ENCODE measurements at places on chromosomes 2 and 18.

DNA sequence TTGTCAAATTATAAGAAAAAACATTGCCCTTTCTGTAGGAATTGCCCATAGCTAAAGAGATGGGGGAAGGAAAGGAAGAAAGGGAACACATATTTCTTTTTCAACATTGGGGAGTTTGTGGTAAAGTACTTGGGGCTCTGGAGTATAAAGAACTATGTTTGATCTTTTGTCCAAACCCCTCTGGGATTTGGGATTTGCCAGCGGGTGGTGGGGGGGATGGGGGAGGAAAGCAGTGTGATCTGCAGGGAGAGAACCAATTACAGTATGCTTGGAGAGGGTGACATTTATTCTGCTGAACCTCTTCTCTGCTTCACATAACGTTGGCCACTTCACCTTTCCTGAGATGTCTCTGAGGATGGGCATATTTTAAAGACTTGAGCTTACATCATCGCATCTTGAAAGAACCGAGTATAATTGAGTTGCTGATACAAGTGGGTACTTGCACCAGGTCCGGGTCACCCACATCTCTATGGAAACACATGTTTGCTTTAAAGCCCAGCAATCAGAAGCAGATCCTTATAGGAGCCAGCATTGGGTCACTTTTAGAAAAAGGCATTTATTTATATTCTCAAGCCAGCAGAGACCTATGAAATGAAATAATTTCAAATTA lies 73.1 kb downstream of the SPATS2L start:
- no peak for DNase-seq

DNA sequence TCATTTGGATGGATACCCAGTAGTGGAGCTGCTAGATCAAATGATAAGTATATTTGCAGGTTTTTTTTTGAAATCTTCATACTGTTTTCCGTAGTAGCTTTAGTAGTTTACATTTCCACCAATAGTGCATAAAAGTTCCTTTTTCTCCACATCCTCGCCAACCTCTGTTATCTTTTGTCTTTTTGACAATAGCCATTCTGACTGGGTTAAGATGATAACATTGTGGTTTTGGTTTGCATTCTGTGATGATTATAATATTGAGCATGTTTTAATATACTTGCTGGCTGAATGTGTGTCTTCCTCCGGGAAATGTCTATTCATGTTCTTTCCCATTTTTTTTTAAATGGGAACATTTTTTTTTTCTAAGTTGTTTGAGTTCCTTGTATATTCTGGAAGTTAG lies 260.0 kb downstream of the GULP1 start:
- DNase-seq: no peak

DNA sequence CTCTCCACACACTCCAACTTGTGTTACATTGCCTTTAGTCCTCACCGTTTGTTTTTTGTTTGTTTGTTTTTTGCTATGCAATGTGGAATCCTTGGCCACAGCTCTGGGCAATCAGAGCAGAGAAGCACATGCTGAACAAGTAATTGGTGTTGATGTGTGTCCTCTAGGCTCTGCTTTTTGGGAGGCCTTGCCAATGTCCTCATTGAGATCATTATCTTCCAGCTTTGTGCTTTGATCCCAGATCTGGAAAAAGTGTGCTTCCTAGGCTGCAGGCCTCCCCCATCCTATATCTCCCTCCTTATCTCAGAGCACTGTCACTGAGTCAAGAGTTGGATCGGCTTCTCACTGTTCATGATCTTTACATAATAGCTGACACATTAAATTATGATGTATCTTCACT lies 25.9 kb downstream of the OSR1 start:
- DNase-seq: no peak

GRCh38 chr2:69483024-69483423 lies 45.8 kb upstream of the NFU1 start:
- DNase-seq: no peak

GRCh38 chr2:58709687-58710354 lies 468.7 kb upstream of the FANCL start:
- no peak for DNase-seq

DNA sequence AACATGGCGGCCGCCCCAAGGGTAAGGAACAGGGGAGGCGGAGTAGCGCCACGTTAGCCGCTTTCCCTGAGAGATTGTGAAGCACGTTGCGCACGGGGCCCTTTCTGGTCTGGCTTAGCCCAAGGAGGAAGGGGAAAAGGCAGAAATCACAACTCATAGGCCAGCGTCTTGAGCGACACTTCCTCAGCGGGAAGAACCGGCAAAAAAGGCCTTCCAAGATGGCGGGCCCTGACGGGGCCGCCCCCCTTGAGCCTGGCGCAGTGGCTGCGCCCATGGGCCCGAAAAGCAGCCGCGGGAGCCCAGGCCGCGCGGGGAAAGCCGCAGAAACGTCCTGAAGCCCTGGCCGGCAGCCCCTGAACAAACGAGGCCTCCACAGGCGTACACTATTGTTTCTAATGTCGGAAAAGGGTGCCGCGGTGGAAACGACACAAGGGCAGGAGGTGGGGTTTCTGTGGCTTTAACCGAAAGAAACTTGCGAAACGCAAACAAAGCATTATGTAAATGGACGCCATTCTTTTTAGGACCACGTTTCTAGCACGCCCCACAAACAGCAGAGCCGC lies 919 bp upstream of the PCBP1 start:
- peak; percentile 76 for DNase-seq

DNA sequence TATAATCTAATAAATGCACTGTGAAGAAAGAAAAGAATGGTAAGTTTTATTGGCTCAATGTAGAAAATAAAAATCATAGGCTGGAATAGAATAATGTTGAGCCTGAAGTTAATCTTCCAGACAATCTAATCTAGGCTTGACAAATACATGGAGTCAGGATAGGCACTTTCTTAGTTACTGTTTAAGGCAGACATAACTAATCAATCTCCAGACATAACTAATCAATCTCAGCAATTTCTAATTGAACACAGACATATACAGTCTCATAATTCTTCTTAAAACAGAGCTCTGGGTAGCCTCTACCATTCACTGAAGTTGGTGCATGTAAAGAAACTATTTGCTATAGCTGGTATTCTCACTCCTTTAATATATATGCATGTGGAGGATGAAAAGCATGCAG lies 150.1 kb upstream of the CTAGE1 start:
- no peak for DNase-seq

GRCh38 chr2:160044728-160045127 lies 17.7 kb downstream of the PLA2R1 start:
- no peak for DNase-seq

DNA sequence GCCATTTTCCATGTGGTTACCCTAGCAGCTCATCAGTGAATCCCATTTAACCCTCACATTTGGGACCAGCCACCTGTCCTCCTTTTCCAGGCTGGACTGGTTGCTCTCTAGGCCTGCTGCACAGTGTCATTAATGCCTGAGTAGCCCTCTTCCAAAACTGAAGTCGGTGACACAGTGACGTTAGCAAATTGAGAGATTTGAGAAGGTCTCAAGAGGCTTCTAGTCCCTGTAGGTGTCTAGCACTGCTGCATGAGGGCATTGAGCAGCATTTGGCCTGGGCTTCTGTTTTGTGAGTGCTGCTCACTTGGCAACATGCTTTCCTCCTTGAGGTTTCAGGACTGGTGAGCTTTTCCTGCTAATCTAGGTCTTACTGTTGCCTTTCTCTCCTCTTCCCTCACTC lies 36.7 kb downstream of the PKP4 start:
- no peak for DNase-seq

DNA sequence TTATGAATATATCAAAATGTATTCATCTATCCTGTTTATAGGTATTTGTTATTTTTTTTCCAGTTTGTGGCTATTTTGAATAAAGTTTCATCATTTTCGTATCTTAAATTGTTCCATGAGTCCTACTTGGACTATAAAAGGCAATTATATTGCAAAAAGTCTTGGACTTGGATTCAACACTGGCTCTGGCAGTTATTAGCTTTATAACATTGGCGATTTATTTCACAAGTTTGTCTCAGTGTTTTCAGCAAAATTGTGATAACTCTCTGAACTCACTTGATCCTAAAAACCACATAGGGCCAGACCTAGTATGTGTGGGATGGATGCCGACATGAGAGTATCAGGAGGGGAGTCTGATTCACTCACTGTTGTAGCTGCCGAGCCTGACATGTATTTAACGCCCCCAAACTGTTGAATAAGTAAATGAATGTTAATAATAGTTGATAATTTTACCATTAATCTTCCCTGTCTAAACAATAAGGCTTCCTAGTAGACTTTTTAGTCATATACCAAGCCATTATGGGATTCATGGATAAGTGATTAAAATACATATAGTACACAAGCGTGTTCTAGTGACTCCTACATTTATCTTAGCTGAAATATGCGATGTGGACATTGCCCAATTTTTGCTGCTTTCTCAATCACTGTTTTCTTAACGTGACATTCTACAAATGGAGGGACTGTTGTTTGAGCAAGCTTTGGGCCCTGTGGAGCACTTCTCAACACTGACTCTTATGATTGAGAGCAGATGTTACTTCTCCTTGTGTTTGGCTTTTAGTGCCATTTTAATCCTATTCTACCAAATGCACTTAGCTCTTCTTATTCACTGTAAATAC lies 907.6 kb downstream of the EPHA4 start:
- no peak for DNase-seq

- DNase-seq: no peak
Observed at GRCh38 chr18:50847192-50847591, 27.4 kb upstream of the MRO start.

DNA sequence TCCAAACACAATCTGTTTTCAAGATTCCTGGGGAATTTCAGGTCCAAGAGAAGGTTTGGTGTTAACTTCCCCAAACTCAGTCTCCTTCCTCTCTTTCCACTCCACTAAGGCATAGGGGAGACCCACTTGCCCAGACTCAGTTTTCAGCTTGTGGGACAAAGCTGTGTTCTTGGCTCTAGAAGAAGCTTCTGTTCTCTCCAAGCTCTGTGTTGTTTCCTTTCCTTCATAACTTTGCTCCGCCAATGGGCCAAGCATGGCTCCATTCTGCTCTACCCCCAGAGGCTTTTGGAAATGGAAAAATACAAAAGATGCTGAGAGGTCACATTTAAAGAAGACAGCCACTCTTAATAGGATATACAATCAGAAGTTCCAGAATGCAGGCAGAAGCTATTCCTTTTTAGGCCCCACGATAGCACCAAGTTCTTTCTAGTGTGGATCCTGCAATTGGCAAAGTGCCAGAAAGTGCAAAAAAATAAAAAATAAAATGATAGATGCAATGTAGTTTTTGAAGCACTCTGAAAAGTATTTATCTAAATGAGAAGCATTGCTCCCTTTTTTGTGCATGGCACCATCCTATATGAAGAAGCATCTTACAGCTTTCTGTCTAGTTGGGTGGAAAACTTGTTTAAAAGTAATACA lies 510.1 kb downstream of the TXNL1 start:
- no peak for DNase-seq

- DNase-seq: no peak
Observed at GRCh38 chr18:67726882-67727281, 210.4 kb upstream of the DSEL start.

GRCh38 chr2:240628808-240629618 lies 3.7 kb downstream of the GPR35 start:
- no peak for DNase-seq

DNA sequence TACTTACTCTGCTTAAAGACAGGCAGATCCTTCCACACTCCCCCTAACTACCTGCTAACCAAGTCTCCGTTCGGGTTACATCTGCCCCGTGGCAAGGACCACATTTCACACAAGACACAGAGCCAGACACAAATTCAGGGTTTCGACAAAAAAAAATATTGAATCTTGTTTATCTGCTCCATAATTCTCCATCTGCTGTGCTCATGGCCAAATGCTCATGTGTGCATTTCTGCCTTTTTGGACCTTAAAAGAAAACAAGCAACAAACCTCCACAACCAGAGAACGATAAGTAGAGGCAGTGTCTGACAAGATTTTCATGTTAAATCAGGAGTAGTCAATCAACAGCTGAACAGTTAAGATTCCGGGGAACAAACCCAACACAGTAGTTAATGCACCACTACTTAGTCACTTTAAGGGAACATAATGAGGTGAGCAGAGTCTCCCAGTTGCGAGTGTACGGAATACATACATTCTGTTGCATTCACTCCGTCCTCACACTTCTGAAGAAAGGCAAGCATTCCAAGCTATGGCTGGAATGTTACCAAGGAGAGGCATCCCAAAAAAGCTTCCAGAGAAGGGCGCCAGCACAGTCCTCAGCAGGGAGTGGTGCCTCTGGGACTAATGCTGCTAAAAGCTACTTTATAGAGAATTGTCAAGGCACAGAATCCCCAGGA lies 121.0 kb downstream of the ANKRD44 start:
- DNase-seq: no peak

DNA sequence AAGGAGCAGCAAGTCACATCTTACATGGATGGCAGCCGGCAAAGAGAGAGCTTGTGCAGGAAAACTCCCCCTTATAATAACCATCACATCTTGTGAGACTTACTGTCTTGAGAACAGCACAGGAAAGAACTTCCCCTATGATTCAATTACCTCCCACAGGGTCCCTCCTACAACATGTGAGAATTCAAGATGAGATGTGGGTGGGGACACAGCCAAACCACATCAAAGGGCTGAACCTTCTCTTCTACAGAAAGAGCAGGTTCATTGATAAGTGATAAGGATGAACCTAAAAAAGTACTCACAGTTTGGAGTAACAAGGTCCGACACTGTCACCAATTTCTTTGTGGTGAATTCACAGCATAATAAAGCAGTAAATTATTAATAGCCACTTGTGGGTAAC lies 422.2 kb upstream of the FSIP2 start:
- no peak for DNase-seq

GRCh38 chr18:58314284-58314683 lies 270.3 kb downstream of the NEDD4L start:
- peak; percentile 59 for DNase-seq

GRCh38 chr2:71500426-71501079 lies 47.2 kb downstream of the DYSF start:
- no peak for DNase-seq

DNA sequence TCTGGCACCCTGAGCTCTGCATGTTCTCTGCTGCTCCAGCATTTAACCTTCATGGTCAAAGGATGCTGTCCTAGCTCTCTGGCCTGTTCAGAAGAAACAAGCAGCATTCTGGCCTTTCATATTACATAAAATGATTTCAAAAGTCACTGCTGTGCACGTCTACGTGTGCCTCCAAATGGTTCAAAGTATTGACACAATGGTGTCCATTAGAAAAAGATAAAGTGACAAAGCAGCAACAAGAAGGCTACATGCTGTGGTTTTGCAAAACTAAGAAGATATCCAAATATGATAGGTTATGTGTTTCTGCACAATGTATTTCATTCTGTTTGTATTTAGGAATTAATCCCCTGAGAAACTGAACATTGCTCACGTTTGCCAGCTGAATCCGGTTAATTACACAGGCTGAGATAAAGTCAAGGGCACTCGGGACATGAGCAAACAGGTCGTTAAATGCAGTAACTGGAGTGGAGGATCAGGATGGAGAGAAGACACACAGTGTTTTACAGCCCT lies 258.5 kb downstream of the DOK6 start:
- DNase-seq: no peak

Data from substantia nigra (tissue), 51 donors.